ENCODE measurements at places on chromosomes 5 and 9. TPM values are rescaled to one million over a fixed set of nuclear protein-coding genes. Genes with fewer than 3 reads are reported as not detected.

Gene SLC6A19
- not detected for total RNA-seq

Gene PCDHGC4
- total RNA-seq: not detected

Gene OR1L8
- total RNA-seq: not detected

Gene TAF11L5
- total RNA-seq: not detected

Gene CRB2
- total RNA-seq: not detected

Gene RASGRF2
- 20.5 TPM for total RNA-seq

Gene CWC27
- total RNA-seq: 39.1 TPM

Gene TRPM6
- total RNA-seq: not detected

Gene RNF183
- 0.69 TPM for total RNA-seq

Gene SLC25A2
- 0.46 TPM for total RNA-seq

Gene PDZD2
- total RNA-seq: 0.02 TPM

Gene AFF4
- 33.6 TPM for total RNA-seq

Gene ZBED3
- 8.7 TPM for total RNA-seq

Gene IFT74
- 10.0 TPM for total RNA-seq

Gene PCDHA5
- total RNA-seq: not detected

Gene GADD45G
- 6.0 TPM for total RNA-seq
